Cardiac muscle cell (in vitro differentiated cells and primary cell): ENCODE measurements at places on chromosomes 5 and 9. TPM values are rescaled to one million over a fixed set of nuclear protein-coding genes. Genes with fewer than 3 reads are reported as not detected.

GRCh38 chr5:115838885-115839518 lies 2.4 kb downstream of the ATG12 start:
- no peak overlapping the region for H3K27ac ChIP-seq
- H3K4me3 ChIP-seq = no peak overlapping the region
- H3K36me3 ChIP-seq = peaks cover 23% of the 10 kb centered on the region
- H3K27me3 ChIP-seq = no peaks in the 10 kb centered on the region

DNA sequence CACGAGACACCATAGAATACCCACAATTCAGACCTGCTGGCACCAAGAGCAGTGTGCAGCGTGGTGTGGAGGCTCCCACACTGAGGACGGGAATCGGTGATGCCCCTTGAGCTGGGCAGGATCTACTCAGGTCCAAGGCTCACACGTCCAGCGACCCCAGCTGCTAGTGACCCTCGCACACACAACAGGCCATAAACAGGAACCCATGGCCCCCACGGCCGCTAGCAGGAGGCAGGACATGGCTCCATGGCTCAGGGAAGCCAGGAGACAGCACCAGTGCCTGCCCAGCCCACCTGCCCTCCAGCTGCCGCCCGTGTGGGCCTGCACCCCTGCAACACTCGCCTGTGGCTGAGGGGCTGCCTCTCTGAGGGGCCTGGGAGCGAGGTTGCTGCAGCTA lies 43.4 kb upstream of the SLC9A3 start:
- no peaks in the 10 kb centered on the region for H3K4me1 ChIP-seq
- no peak overlapping the region for H3K27ac ChIP-seq
- no peaks in the 10 kb centered on the region for H3K36me3 ChIP-seq
- no peak overlapping the region for H3K4me3 ChIP-seq

- DNase-seq = no peak
- H3K27me3 ChIP-seq = no peaks in the 10 kb centered on the region
- H3K4me1 ChIP-seq = no peaks in the 10 kb centered on the region
- no peak overlapping the region for H3K27ac ChIP-seq
- peaks cover 17% of the 10 kb centered on the region for H3K36me3 ChIP-seq
Measured at GRCh38 chr5:154034944-154035343, 3.8 kb downstream of the FAM114A2 start.

DNA sequence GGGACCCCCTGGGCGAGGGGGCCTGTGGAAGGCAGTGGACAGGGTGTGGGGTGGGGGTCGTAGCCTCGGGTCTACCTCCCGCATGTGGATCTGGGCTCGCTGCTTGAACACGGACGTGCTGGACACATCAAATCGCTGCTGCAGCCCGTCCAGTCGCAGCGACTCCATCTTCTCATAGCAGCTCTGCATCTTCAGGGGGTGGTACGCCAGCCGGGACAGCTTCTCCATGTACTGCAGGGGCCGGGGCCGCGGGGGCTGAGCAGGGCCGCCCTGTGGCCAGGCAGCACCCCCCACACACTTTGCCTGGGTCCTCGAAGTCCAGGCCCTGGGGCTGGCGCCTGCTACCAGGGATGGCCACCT lies 57.6 kb downstream of the LRSAM1 start:
- no peak overlapping the region for H3K4me3 ChIP-seq
- no peaks in the 10 kb centered on the region for H3K27me3 ChIP-seq
- H3K4me1 ChIP-seq = peaks cover 11% of the 10 kb centered on the region
- H3K27ac ChIP-seq = no peak overlapping the region

- no peaks in the 10 kb centered on the region for H3K27me3 ChIP-seq
- no peak for DNase-seq
- H3K27ac ChIP-seq = no peak overlapping the region
- H3K4me1 ChIP-seq = peaks cover 13% of the 10 kb centered on the region
- no peaks in the 10 kb centered on the region for H3K36me3 ChIP-seq
- no peak overlapping the region for H3K4me3 ChIP-seq
Measured at GRCh38 chr5:68456756-68457217, 241.2 kb downstream of the PIK3R1 start.

- H3K27me3 ChIP-seq = no peaks in the 10 kb centered on the region
- H3K36me3 ChIP-seq = no peaks in the 10 kb centered on the region
- no peak within 1 kb of the TSS for H3K4me3 ChIP-seq
- H3K4me1 ChIP-seq = peaks cover under 1% of the 10 kb centered on the region
- no peak for DNase-seq
- no peak within 1 kb of the TSS for H3K27ac ChIP-seq
Measured at GRCh38 chr5:140633021-140633471, at the start of gene CD14. Gene CD14, minus strand, starts transcription at chr5:140633175. Its CDS starts 104 bp downstream, at chr5:140633071.

DNA sequence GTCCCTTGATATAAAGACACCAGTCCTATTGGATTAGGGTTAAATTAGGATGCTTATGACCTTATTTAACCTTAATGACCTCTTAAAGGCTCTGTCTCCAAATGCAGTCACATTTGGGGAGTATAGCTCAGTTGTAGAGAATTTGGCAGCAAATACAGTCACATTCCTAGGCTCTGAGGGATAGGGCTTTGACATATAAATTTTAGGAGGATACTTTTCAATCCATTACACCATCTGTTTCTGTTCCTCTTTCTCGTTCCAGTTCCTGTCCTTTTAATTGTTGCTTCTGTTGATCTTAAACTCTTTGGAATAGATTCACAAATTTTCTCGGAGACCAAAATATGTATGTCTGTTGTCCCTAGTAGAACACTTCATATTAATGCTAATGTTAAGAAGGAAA lies 390.0 kb upstream of the PCSK5 start:
- DNase-seq = no peak
- no peaks in the 10 kb centered on the region for H3K4me1 ChIP-seq
- H3K4me3 ChIP-seq = no peak overlapping the region
- H3K36me3 ChIP-seq = no peaks in the 10 kb centered on the region
- H3K27me3 ChIP-seq = no peaks in the 10 kb centered on the region
- H3K27ac ChIP-seq = no peak overlapping the region

DNA sequence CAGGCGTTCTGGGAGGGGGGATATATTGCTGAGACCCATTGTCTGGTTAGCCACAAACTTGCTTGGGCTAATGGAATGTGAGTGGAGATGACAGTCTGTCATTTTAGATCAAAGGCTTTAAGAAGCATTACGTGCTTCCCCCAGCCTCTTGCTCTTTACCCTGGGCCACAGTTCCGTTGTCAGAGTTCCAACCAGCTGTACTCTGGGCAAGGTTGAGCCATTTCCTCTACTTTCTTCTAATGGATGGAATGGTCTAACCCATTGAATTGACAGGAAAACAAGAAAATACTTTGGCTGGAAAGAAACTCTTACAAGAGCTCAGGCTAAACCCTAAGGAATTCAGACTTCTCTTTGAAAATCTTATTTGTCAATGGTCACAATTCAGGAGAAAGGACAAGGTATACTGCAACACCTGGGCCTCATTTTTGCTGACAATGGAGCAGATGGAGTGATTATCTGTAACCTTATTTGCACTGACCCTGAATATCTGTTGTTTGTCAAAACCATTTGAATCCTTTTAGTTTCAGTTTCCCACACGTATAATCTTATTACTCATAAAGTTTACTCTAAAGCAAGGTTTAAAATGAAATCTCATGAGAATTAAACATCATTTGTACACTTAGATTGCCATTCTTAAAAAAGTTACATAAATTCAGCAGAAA lies 231.4 kb downstream of the PDE4D start:
- peaks cover 7% of the 10 kb centered on the region for H3K4me1 ChIP-seq
- DNase-seq = peak; percentile 10
- H3K27ac ChIP-seq = no peak overlapping the region
- no peaks in the 10 kb centered on the region for H3K27me3 ChIP-seq
- H3K36me3 ChIP-seq = no peaks in the 10 kb centered on the region
- H3K4me3 ChIP-seq = no peak overlapping the region

GRCh38 chr5:75058986-75059535 lies 6.7 kb upstream of the GCNT4 start:
- no peak overlapping the region for H3K4me3 ChIP-seq
- H3K4me1 ChIP-seq = no peaks in the 10 kb centered on the region
- no peak for DNase-seq
- no peaks in the 10 kb centered on the region for H3K36me3 ChIP-seq
- peaks cover 41% of the 10 kb centered on the region for H3K27me3 ChIP-seq
- no peak overlapping the region for H3K27ac ChIP-seq

- H3K36me3 ChIP-seq = no peaks in the 10 kb centered on the region
- no peak overlapping the region for H3K4me3 ChIP-seq
- H3K4me1 ChIP-seq = peaks cover 21% of the 10 kb centered on the region
- peak overlapping the region; percentile 86 for H3K27ac ChIP-seq
- DNase-seq = peak; percentile 46
- H3K27me3 ChIP-seq = no peaks in the 10 kb centered on the region
Measured at GRCh38 chr9:19201899-19202891, 28.3 kb upstream of the DENND4C start.

DNA sequence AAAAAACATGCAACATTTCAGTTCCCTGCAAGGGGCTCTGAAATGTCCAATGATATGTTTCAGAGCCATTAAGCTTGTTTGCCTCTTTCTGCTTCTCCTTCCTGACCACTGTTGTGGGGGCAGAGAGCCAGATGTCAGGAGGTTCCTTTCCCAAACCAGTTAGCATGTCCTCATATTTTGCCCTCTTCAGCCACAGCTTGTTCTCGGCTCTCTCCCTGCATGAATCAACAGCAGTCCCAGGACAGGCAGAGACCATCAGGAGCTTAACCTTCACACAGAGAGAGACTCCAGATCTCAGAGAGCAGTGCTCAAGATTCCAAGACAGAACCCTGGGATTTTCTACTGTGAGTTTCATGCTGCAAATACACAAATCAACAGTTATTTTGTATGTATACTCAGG lies 218.5 kb downstream of the COMMD10 start:
- no peaks in the 10 kb centered on the region for H3K36me3 ChIP-seq
- DNase-seq = no peak
- no peak overlapping the region for H3K4me3 ChIP-seq
- H3K27ac ChIP-seq = no peak overlapping the region

GRCh38 chr9:81465468-81466011 lies 223.8 kb downstream of the TLE1 start:
- no peak for DNase-seq
- no peaks in the 10 kb centered on the region for H3K36me3 ChIP-seq
- no peak overlapping the region for H3K4me3 ChIP-seq
- peaks cover 19% of the 10 kb centered on the region for H3K27me3 ChIP-seq

The ARL14EPL gene
- not detected in 2 replicates for total RNA-seq

The ENTREP1 gene
- total RNA-seq = 110 and 176 TPM in 2 replicates

The LHX3 gene
- total RNA-seq = not detected in 2 replicates
